Activated CD4-positive, alpha-beta T cell treated with anti-CD3 and anti-CD28 coated beads, Interleukin-10, Interleukin-2, amounts not matched to agents 100 ng/mL and 50 ng/mL, durations not matched to agents 16 hours and 8 hours (primary cell): ENCODE measurements at places on chromosomes 2 and 18.

- DNase-seq = no peak
These were observed 322.9 kb downstream of the GALR1 start for GRCh38 chr18:77572537-77572936.

DNA sequence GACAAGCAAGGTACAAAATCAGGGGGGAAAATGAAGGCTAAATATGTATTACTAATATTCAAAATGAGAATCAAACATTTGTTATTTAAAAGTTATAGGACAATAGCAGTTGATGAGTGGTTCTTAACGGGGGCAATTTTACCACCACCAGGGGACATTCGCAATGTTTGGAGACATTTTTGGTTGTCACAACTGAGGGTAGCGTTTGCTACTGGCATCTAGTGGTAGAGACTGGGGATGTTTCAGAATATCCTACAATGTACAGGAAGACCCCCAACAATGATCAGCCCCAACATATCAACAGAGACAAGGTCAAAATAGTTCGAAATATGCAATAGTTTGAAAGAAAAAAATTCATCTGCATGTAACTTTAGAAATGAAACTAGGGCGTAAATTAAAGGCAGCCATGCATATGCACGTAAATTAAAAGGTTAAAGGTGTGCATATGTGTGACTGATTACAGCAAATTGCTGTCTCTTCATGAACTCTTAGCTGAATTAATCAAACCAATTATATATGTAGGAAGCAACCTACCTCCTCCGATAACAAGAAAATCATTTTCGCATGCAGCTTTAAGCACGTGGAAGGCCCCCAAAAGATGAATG is 61.2 kb upstream of the CUL3 start:
- DNase-seq = peak; percentile 31

- DNase-seq = no peak
These were observed 793.8 kb upstream of the FSHR start for GRCh38 chr2:49948091-49948490.

- no peak for DNase-seq
These were observed 674.3 kb upstream of the NRXN1 start for GRCh38 chr2:51706220-51706619.

DNA sequence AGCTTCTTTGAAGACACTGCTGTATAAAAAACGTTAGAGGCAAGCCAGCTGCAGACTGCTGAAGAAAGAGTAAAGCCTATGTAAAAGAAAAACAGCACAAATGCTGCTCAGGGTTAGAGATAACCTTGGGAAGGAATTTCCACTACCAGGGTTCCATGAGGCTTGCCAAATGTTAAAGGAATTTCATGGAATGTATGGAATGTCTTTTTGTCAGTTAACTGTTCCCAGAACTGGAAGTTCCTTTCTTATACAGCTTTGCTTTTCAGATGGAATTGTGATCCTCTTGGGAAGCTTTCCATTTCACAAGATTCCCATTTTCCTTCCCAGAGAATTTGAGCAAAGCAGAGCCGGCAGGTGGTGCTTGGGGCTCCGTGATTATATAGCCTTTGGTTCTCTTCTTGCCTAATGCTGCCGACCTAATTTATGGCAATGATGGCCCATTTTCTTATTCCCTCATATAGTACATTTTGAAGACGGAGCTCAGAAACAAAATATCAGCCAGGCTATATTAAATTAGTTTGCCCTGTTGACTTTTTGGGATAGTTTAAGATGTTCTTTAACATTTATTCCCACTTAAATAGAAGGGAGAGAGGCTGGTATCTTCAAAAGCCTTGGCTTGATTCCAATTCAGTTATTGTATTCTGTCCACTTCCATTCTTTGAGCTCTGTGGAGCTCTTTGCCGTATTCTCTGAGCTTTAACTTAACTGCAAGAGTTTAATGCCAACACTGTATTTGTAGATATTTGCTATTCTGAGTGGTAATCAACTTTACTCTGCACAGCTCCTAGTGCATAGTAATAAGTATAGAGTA is 162.3 kb downstream of the PHLPP1 start:
- no peak for DNase-seq

- DNase-seq = no peak
These were observed 998.0 kb upstream of the FANCL start for GRCh38 chr2:59239146-59239545.

- DNase-seq = no peak
These were observed 19.5 kb downstream of the CHST10 start for GRCh38 chr2:100397976-100398375.

DNA sequence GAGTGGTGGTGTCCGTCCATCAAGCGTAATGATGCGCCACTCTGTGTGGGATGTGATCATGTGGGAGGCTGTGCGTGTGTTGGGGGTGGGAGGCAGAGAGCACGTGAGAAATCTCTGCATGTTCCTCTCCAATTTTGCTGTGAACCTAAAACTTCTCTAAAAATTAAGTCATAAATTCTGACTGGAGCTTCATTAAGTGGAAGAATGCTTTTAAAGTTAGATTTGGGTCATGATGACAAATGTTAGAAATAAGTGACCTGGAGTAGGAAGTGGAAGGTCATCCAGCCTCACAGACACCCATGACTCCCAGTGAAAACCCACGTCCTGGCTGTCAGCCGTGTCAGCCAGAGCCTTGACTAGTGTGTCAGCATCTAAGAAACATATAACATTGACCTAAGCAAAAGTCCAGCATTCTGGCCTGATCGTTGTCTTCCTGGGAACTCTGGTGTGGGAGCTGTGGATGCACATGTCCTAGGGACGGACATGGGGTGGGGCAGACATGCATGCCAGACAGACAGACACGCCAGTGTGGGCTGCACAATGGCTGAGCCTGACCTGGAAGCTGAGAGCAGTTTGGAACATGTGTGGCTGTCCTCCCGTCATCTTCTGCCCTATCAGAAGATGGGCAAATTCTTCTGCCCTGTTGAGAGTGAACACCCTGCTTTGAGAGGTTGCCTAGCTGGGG is 245.6 kb downstream of the FAM210A start:
- no peak for DNase-seq

DNA sequence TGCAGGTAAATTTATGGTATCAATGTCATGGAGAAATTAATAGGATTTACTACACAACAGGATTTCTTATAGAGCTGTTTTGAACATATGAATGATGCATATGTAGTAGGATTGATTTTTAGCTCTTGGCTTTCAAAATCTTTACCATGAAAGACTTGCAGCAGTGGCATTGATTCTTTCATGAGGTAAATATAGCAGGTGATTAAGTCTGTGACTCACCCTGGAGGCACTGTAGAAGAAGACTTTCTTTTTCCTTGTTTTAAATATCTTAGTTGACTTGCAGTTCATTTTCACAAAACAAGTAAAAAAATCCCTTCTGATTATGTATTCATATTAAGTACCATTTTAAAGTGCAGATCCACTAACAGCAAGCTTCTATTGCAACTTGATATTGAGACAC is 463.0 kb downstream of the FBXO15 start:
- no peak for DNase-seq

DNA sequence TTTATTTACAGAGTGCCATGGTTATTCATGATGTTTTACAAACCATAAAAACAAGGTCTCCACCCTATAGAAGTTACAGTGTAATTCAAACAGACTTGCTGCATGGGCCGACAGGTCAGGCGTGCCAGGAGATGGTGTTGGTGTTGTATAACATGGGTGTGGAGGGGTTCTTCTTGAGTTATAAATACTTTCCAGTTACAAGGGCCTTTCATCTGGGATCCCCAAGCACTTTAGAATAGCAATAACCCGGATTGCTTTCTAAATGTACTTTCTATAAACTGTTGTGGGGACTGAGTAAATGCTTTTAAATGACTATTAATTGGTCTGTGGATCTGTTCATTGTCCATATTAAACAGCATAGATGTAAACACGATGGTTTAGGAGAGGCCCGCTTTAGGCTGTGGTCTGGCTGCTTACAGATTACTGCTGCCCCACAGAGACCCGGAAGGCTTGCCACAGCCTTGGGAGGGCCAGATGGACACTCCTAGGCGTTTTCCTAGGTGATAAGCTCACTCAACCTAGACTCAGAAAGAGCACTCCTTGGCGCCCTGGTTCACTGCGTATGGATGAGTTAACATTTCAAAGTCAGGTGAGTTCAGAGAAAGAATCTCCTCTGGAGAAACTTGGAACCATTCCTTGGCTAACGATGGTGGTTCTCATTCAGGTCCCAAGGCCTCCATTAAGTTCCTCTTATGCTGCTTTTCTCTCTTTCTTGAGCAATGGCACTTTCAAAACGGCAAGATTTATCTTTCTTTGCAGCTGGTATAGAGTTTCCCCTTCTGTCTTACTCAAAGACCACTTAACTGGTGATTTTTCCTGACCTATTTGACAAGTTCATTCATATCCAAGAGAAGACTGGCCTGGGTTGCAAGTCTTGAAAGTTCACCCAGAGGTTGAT is 3.6 kb upstream of the KIAA2012 start:
- DNase-seq = no peak

DNA sequence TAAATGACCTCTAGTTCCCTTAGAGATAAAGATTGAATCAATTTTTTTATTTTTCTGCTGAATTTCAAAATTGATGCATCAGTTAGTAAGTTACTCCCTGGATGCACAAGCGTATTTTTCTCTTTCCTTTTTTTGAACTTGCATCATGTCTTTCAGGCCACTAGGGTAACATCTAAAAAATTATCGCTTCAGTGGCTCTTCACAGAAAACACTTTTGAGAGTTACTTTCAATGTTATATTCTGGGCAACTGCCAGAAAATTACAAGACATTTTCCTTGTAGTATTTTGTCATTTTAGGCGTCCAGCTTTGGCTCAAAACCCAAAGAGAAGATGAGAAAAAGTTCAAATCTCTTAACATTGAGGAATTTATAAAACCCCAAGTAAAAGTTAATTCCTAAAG is 59.8 kb downstream of the DSEL start:
- no peak for DNase-seq

DNA sequence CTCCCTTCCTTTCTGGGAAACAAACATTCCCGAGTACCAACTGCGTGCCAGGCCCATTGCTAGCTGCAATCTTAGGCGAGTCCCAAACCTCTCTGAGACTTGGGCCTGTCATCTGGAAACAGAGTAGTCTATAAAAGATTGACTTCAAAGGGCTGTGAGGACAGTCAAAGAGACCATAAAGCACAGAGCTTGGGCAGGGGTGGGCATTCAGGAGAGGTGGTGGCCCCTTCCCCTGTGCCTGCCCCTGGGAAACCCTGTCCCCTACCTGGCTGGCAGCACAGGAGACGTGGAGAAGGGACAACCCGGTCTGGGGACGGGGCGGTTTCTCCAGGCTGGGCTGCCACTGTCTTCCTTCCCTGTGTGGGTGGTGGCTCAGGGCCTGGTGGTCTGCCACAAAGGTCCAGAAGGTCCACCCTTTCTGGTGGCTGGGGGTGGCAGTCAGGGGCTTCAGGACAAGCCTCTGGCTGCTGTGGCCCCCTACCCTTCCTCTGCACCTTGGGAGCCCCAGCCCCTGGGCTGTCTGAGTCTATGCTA is 33.9 kb upstream of the FOSL2 start:
- no peak for DNase-seq

DNA sequence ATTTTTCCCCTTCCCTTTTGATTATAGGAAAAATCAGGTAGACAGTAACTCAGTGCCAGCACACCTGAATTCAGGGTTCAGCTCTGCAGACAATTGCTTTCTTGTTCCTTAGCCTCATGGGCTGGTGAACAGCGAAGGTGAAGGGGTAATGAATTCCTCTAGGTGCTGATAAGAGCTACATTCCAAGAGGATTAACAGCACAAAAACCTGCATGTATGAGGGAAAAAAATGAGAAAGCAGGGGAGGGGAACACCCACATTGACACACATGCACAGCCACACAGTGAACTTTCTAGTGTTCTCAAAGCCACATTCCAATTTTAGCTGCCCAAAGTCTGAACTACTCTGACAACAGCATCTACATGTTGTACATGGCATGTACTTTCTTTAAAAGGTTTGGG is 46.1 kb downstream of the SPATS2L start:
- no peak for DNase-seq

- DNase-seq = no peak
These were observed 1626.3 kb upstream of the CELF4 start for GRCh38 chr18:39191931-39192330.

- peak; percentile 42 for DNase-seq
These were observed 423.8 kb upstream of the MEX3C start for GRCh38 chr18:51621113-51621863.

DNA sequence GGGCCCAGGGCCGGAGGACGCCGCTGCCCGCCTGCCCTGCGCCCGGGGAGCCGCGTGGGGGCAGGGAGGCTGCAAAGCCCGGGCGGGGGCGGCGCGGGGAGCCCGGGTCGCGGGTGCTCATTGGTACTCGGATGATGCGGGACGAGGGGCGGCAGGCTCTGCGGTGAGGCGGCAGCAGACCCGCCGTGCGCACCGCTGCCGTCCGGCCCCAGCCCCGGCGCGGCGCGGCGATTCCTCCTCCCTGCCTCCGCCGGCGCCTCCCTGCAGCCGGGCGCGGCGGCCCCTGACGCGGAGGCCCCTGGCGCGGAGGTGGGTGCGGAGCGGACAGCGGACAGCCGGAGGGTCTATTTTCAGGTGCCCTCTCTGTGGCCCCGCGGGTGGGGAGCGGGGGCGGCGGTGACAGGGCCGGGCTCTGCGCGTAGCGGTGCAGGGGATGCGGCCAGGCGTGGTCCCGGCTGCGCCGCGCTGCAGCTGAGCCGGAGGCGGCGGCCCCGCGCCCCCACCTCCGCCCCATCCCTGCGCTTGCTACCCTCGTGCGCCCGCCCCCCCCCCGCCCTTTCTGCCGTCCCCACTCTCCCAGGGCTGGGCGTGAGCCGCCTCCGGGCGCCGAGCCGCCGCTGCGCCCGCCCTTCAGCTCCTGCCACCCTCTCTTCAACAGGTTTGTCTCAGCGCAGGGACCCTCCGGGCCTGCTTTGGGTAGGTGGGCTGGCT is 640 bp downstream of the SPTBN1 start:
- no peak for DNase-seq

GRCh38 chr2:60079562-60079961 is 473.9 kb downstream of the BCL11A start:
- DNase-seq = no peak

GRCh38 chr18:3269241-3269913 is 7.4 kb downstream of the MYL12B start:
- no peak for DNase-seq

- no peak for DNase-seq
These were observed 1.6 kb upstream of the CCL20 start for GRCh38 chr2:227812001-227812400.

DNA sequence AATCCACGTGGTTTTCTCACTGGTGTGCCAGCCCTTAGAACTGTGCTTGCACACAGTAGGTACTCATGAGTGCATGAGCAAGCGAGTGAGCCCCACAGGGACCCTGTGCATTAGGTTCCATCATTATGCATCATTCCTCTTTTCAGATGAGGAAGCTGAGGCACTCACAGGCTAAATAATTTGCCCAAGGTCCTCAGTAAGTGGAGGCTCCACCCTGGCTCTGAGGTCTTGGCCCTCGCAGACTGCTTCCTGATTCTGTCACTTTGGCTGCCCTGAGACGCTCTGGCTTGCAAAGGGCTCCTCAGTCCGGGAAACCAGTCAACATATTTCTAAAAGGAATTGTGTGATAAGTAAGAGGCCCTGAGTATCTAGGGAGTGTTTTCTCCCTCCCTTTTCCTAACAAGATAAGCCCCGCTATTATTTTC is 71.7 kb downstream of the IL1R2 start:
- no peak for DNase-seq

DNA sequence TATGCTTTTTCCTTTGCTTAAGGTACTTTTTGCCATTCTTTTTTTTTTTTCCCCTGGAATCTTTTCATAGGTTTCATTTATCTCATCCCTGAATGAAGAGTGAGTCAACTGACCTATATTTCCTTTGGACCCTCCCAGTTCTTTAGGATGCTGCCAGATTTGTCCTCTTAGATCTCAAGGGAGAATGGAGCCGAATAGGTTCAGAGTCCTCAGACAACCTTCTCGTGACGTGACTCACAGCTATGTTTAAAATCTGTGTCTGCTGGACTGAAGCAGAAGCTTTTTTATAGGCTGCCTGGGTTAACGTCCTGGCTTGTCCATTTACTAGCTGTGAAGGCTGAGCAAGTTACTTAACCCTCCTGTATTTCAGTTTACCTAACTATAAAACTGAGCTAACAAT is 358.6 kb downstream of the DLGAP1 start:
- no peak for DNase-seq
